ENCODE measurements at places on chromosomes 5 and 9. TPM values are rescaled to one million over a fixed set of nuclear protein-coding genes. Genes with fewer than 3 reads are reported as not detected.

Gene F2RL2
- 1.1 TPM for total RNA-seq

Gene TMEM215
- total RNA-seq = not detected

Gene PAEP
- total RNA-seq = not detected

Gene TAF11L5
- total RNA-seq = not detected

Gene IL7R
- total RNA-seq = 3.2 TPM

Gene FGFR4
- 0.09 TPM for total RNA-seq
